ENCODE measurements at places on chromosomes 4 and X.

DNA sequence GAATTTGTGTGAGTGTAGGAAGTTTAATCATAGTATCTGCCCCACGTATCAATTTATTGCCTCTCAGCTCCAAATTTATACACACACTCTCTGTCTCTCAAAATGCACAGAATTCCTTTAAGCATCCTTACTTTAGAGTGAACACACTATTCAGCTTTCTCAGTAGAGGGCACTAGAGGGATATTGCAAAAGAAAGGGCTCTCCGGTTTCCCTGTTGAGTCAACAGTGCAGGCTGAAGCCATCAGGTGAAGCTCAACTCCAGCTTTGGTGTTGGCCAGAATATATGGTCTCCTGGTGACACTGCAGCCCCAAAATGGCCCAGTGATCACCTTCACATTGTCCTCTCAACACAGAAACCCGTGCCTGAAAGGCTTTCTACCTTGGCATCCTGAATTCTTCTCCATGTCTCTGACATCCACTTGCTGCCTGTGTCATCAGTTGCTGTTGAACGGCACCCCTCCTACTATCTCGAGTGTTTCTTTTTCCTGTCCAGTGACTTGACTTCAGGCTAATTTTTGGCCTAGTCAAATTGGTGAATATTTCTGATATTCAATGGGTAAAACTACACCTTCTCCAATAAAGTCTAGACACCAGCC lies 670.5 kb downstream of the GABRG1 start:
- no peak for DNase-seq

- no peak for DNase-seq
These were observed 20.7 kb upstream of the RNF150 start for GRCh38 chr4:141153751-141154510.

DNA sequence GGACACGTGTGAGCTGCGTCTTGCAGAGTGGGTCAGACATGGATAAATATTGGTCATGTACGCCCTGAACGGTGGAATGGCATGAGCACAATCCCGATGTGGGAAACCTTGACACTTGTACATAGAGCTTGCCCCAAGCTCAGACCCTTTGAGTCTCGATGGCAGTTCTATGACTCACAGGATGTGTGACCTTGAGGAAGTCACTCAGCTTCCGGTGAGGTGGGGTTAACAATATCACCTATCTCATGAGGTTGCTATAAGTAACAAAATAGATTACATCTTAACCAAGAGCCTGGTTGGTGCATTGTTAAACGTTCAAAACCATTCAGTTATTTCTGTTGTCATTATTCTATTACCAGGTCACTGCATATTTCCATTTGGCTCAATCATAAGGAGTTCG lies 109.1 kb upstream of the TBL1X start:
- no peak for DNase-seq

- no peak for DNase-seq
These were observed 328.7 kb downstream of the GABRG1 start for GRCh38 chr4:45795135-45795534.

DNA sequence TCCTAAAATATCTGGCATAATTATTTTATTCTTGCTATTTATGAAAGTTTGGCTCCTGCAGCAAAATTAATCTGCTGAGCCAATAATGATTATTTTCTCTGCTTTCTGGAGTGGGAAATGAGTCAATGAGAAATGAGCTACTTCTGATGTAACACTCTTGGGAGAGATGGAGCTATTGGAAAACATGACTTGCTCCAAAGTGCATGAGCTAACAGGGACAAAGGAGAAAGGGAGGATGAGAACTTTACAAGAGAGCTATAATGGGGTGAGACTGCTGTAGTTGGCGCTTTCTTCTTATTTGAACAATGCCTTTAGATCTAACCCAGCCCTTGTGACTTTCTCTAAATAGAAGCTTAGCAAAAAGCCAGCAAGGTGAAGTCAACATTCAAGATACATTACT lies 615.1 kb downstream of the ANKRD50 start:
- no peak for DNase-seq

DNA sequence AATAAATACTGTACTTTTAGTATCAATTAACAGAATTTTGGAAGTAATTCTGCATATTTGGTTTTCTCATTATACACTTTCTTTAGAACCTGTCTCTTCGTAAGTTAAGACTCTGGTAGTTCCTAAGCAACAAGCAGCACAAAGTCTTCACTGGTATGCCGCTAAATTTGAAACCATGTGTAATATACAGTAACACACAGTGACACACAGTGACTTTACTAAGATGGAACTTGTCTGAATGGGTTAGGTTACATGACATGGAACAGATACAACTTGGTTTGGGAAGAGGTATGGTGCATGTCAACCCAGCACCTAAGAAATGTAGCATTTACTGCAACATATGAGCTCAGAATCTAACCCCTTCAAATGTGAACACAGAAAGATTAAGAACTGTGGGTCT lies 83.5 kb upstream of the PRSS48 start:
- no peak for DNase-seq

Measured in activated T-cell treated with anti-CD3 and anti-CD28 coated beads for 1 hour (primary cell).